ENCODE measurements at places on chromosomes 16 and 17.
A peak's percentile ranks its signal among the peaks of the same experiment; 100 is the strongest.

DNA sequence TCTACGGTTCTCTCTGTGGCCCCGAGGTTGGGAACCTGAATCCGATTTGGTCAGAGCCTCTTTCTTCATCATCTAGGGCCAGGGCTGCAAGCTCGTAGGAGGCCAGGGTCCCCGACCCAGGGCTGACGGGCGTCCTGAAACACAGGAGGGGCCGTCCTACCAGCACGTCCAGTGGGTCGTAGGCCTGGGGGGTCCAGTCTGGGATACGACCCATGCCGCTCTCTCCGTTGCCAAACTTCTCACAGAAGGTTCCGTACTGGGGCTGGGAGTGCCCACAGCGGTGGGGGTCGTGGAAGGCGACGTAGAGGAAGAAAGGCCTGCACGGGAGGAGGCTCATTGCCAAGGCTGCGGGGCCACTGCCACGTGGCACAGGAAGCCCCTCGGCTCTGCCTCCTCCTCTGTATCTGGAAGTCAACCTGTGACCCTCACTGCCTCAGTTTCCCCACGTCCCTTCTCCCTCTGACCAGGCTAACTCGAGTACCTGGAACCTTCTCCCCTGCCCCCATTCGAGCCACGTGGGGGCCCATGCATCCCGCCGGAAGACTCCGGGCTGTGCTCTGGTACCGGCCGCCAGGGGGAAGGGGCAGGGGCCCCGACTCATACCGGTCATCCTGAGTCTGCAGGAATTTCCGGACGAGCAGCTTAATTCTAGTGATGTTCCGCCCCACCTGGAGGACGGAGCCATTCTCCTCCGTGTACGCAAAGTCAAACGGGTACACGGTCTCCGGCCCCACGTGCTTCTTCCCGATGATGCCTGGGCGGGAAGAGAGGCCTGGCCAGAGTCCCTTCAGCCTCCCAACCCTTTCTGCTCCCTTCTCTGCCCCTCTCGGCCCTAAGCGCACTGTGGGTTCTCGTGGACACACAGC lies 5.9 kb downstream of the SGSH start:
- no peak for DNase-seq

- no peak for DNase-seq
Observed at GRCh38 chr17:37259030-37259735, 116.6 kb upstream of the C17orf78 start.

GRCh38 chr17:79777894-79778503 lies at the start of gene CBX2:
CBX2 (plus strand) TSS chr17:79778148; CDS start chr17:79778236, 88 bp downstream.
- peak; percentile 84 for DNase-seq

- DNase-seq = no peak
Observed at GRCh38 chr16:84561291-84561690, 56.6 kb downstream of the COTL1 start.

DNA sequence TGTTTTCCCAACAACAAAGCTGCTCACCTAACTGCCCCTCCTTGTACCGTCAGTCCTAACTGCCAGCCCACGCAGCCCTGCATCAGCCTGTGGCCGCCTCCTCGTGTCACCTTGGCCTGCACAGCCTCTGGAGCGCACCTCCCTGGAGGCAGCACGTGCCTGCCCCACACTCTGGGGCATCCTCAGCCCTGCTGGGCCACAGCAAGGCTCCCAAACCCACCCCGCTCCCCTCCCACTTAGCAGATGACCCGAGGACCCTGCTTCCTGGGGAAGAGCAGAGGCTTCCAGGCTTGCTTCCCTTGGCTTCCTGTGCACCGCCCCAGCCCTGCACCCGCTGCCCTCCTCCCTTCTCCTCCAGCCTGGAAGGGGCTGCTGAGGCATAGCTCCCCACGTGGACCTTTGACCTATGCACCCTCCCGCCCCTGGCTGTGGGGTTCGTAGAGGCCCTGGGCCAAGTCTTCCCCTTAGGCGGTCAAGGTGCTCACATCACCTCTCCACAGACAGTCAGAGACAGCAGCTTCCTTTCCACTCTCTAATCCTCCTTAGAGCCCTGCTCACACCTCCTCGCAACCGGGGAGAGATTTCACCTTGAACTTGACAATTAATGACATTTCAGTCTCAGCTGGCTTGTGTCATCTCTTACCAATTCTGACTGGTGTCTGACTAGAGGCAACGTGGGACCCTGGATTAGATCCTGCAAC lies 115.0 kb downstream of the MGAT5B start:
- no peak for DNase-seq

DNA sequence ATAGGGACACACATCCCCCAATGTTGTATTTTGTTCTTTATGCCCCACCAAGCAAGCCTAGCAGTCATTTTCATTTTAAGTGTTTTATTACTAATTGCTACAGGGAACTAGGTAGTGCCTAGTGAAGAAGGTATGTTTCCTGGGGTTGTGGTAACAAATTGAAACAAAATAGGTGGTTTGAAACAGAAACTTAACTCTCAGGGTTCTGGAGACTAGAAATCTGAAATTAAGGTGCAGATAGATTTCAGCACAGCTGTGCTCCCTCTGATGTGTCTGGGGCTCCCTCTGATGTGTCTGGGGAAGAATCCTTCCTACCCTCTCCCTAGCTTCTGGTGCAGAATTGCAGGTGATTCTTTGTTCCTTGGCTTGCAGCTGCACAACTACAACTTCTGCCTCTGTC lies 390.1 kb downstream of the ZFHX3 start:
- no peak for DNase-seq

GRCh38 chr16:55645986-55646385 lies 9.8 kb upstream of the SLC6A2 start:
- no peak for DNase-seq

GRCh38 chr16:1108299-1109252 lies 12.5 kb upstream of the C1QTNF8 start:
- no peak for DNase-seq

DNA sequence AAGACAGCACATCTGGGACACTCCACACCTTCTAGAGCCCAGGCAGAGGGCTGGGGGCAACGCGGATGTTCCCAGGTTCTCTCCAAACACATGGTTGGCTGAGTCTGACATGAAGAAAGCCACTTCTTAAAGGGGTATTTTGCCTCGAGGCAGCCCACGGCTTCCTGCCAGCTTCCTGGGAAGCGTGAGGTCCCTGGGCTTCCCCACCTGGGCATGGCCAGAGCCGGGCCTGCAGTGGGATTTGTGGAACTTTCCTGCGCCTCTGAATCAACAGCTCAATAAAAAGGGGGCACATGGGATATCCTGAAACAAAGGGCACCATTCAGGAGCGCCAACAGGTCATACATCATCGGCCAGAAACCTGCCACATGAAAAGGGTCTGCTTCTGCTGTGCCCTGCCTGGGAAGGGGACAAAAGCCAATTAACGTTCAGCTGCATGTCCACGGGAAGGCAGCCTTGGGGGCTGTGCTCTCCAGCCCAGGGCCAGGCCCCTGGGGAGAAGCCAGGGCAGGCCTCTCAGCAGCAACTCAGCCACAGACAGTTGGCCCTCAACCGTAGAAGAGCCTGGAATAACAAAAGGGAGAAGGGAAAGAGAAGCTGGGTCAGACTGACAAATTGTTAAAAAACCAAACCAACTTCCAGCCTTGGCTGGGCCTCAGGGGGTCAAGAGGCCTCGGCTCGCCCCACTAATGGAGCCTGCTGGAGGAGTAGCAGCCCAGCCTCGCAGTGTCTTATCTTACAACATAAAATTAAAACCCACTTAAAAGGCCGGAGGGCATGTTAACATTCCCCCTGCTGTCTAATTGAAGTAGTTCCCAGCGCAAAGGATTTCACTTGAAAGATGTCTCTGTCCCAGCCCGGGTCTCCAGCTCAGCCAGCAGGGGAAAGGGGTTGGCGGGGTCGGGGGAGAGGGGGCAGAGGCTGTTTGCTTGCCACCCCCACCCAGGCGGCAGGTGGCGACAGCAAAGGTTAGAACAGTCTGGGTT lies 34.2 kb downstream of the TBX4 start:
- no peak for DNase-seq

GRCh38 chr17:49659661-49660382 lies 18.1 kb downstream of the SPOP start:
- DNase-seq = no peak

- DNase-seq = no peak
Observed at GRCh38 chr17:72117535-72118334, 3.1 kb upstream of the SOX9 start.

- DNase-seq = no peak
Observed at GRCh38 chr16:79278506-79278905, 322.0 kb downstream of the MAF start.

GRCh38 chr17:43384476-43384862 lies 14.3 kb upstream of the ARL4D start:
- no peak for DNase-seq

DNA sequence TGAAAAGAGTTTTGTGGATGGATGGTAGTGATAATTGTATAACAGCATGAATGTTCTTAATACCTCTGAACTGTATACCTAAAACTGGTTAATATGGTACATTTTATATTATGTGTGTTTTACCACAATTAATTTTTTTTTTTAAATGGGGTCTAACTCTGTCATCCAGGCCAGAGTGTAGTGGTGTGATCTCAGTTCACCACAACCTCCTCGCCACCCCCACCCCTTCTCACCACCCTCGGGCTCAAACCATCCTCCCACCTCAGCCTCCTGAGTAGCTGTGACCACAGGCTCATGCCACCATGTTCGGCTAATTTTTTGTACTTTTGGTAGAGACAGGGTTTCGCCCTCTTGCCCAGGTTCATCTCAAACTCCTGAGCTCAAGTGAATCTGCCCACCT lies 123.2 kb downstream of the CDRT15L2 start:
- DNase-seq = no peak

DNA sequence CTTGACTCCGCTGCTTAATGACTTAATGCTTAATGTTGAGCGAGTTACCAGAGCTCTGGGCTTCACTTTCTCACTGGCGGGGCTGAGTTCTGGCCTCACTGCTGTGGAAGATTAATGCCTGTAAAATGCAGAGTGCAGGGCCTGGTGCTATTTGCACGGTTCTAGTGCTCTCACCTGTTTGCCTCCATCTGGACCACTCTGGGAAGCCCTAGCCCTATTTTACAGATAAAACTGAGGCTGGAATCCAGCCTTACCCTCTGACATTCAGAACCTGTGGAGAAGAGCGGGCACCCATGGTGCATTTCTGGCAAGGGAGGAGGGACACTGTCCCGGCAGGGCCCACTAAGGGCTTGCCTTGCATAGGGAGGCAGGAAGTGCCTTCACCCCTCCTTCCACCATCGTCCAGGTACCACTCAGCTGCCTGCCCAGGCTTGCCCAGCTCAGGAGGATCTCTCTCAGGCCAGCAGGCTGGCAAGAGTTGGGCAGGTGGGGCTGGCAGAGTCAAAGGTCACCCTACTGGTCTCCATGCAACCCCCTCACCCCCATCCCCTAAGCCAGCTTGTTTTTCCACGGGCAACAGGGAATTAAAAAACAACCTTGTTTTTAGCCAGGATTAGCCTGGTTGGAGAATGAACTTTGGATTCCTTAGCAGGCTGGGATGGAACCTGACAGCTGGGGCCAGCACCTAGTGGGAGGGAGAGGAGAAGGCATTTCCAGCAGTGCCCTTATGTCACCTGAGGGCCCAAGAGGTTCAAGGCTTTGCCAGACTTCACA lies 4.1 kb upstream of the UBALD1 start:
- peak; percentile 5 for DNase-seq

- DNase-seq = no peak
Observed at GRCh38 chr17:78875363-78876093, 27.5 kb downstream of the CEP295NL start.

GRCh38 chr16:11560701-11561453 lies 25.8 kb downstream of the LITAF start:
- DNase-seq = no peak

- no peak for DNase-seq
Observed at GRCh38 chr16:11668623-11669379, 546 bp downstream of the SNN start.

- DNase-seq = peak; percentile 42
Observed at GRCh38 chr17:79082311-79083190, 7.9 kb downstream of the ENGASE start.

GRCh38 chr17:1325766-1326165 lies 46.3 kb downstream of the TRARG1 start:
- no peak for DNase-seq

- no peak for DNase-seq
Observed at GRCh38 chr17:3904501-3904900, 11.6 kb upstream of the CAMKK1 start.

- DNase-seq = no peak
Observed at GRCh38 chr17:65449495-65449894, 112.0 kb downstream of the AXIN2 start.

GRCh38 chr17:71023249-71024030 lies 854.1 kb downstream of the KCNJ2 start:
- DNase-seq = peak; percentile 67

DNA sequence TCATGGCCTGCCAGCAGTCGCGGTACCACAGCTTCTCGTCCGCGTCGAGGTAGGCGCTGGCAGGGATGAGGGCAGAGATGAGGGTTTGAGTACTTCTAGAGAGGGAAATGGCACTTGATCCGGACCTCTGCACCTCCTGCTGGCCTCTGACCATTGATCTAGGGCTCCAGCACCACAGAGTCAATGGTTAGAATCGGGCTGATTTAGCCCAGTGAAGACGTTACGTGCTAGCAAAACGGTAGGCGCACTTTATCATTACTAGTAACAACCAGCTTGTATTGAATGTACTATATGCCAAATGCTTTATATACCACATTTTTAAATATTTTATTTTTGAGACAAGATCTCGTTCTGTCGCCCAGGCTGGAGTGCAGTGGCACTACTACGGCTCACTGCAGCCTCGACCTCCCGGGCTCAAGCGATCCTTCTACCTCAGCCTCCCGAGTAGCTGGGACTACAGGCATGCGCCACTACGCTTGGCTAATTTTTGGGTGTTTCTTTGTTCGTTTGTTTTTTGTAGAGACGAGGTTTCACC lies 526 bp downstream of the TSNAXIP1 start:
- DNase-seq = no peak

DNA sequence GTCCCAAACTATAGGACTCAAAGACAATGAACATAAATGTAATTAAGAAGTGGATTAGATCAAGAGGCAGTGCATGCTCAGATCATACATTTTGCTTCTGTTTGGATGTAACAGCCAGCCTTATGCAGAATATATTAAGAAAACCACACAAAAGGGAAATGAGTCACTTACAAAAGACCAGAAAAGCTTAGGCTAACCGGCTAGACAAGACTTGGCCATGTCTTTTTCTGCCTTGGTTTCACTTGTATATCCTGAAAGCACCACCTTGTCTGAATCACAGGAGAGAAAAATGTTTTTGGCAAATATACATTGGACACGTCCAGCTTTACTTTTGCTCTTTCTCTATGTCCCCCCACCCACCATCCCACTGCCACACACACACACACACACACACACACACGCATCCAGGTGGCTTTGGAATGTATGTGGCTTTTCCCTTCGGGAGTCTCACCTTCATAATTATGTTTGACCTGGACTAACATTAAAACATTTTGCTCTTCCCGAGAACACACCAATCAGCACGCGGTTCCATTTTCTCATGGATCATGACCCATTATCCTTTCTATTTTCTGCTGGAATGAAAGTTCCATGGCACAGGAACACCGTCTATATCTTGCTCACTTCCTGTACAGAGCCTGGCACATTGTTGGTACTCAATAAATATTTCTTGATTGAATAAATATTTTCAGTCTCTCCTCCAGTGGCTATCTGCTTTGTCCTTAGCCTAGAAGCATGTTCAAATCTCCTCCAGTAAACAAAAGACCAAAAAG lies 64.6 kb downstream of the CDK5R1 start:
- DNase-seq = no peak

Data from NCI-H2081 (cell line).